GM13977 (cell line): ENCODE measurements at places on chromosomes 12 and 14.

GRCh38 chr14:96423446-96424108 lies 31.6 kb downstream of the AK7 start:
- no peak for DNase-seq

DNA sequence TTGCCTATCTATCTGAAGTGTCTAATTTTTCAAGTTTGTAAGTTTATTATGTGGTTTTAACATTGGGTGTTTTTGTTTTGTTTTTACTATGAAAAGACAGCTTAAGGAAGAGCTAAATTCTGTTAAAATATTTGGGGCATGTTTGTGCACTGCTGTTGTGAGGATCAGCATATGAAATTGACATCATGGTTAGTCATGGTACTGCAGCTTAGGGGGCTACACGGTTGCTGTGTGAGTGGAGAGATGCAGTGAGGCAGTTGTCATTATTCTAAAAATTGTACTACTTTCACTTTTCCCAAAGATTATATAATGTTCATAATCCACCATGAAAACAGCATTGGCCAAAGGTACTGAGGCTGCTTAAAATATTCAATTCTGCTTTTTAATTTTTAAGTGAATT lies 49.0 kb downstream of the ZC3H14 start:
- DNase-seq, result no peak

DNA sequence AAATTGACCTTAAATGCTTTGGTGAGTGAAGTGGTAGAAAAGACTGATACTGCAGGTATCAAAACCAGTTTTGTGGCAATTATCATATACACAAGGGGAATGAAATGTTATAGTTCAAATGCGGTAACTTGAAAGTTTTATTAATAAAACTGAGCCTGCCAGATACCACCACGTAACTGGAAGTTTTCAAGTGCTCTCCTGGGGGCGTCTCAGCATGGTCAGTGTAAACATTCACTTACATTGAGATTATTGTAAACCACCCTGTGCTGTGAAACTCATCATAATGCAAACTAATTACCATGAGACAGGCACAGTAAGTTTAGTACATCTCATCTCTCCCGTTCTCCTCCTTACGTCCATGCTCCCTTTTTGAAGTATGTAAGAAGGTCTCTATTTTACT lies 280.7 kb upstream of the FAR2 start:
- no peak for DNase-seq

DNA sequence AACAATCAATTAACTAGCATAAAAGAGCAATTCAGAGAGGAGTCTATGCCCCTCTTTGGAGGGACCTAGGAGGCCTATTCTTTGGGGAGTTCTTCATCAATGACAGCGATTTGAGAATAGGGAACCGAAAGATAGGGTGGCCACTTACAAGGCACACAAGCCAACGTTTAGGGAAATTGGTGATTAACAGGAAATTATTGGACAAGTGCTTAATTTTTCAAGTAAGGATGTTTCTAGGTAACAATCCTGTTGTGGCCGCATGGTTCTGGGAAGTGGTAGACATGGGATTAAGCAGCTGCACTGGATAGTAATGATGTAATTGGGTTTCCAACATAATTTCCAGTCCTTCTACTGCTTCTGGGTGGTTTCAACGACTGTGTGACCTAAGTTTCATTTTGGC lies 83.2 kb downstream of the HMGA2 start:
- no peak for DNase-seq

- DNase-seq, result no peak
Measured at GRCh38 chr14:76922584-76922983, 96.4 kb downstream of the LRRC74A start.

DNA sequence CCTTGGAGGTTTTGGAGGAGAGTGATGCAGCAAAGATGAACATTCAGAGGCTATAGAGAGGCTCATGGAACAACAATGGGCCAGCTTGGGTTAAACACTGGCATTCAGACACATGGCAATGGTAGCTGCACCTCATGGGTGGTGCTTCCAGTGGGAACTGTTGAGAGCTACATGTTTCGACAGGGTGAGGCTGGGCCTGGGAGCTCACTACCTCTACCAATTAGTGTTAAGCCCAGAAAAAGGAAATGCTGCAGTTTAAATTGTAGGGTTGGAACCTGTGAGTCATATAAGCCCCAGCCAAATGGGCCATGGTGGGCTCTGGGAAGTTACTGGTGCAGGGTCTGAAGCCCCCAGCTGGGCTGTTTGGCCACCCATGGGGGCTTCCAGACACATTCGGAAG lies 279.7 kb downstream of the ZFP36L1 start:
- no peak for DNase-seq

- no peak for DNase-seq
Measured at GRCh38 chr12:116661341-116661740, 76.5 kb downstream of the SPRING1 start.

GRCh38 chr12:5507401-5507935 lies 75.6 kb downstream of the NTF3 start:
- DNase-seq, result no peak

- no peak for DNase-seq
Measured at GRCh38 chr12:65808580-65808979, 15.7 kb upstream of the HMGA2 start.

DNA sequence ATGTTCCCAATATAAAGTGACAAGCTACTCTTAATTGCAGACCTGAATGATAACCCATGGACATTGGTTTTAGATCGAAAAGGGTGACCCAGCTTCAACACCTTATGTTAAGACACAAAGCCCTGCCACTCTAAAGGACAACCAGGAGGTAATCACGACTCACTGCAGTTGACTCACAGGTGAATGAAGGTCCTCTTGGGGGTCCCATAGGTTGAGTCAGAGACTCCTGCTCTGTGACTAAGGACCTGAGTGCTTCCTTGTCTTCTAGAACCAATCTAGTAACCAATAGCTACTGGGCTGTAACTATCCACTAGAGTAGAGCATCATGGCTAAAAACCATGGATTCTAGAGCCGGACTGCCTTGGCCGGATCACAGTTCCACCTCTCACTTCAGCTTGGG lies 73.8 kb downstream of the KCNK10 start:
- DNase-seq, result no peak

GRCh38 chr12:4849115-4849541 lies 60.6 kb upstream of the KCNA1 start:
- peak; percentile 61 for DNase-seq

DNA sequence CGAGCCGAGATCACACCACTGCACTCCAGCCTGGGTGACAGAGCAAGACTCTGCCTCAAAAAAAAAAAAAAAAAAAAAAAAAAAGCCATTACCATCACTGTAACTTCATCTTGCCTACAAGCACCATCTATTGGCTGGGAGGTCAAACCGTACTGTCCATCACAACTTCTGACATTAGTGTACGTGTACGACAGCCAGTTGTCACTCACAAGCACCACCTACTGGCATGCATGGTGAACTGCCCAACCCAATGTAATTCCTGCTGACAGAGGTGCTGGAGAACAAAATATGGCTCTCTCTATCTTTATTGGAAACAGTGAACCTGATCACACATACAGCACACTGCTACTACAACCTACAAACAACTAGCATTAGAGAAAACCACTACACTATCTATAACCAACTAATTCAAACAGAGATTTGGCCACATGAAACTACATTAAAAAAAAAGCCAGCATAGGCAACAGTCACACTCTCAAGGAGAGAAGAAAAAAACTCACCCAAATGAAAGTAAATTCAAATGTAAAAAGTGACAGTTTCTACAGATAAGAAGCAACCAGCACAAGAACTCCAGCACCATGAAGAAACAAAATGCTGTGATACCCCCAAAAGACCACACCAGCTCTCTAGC lies 82.3 kb downstream of the PUS7L start:
- DNase-seq, result peak; percentile 50

GRCh38 chr14:103480595-103480994 lies 42.0 kb downstream of the CKB start:
- DNase-seq, result peak; percentile 50

DNA sequence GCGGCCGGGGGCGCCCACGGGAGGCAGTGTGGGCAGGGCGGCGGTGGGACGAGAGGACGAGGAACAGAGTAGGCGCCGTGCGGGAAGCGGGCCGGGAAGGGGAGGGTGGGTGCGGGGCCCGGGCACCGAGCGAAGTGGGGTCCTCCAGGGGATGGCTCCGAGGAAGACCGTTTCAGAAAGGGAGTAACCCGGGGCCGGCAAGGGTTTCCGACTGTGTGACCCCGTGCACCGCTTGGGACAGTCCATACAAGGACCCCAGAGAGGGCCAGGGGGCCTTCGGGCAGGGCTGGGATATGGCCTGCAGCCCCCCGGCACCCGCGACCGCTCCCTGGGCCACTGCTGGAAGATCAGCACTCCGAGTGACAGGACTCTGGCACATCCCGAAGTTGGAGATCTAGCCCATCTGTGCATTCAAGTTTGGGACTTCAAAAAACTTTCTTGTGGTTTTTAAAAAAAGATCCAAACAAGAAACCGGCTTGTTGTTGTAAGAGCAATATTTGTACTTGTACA lies 448 bp downstream of the TSPAN9 start:
- DNase-seq, result no peak

GRCh38 chr12:126847005-126847629 lies 1419.9 kb upstream of the TMEM132C start:
- no peak for DNase-seq

GRCh38 chr14:31075144-31075543 lies 49.0 kb upstream of the STRN3 start:
- DNase-seq, result no peak

- DNase-seq, result peak; percentile 73
Measured at GRCh38 chr14:91177073-91178034, 63.5 kb downstream of the DGLUCY start.

GRCh38 chr12:101967506-101967905 lies 90.1 kb downstream of the DRAM1 start:
- no peak for DNase-seq

- DNase-seq, result no peak
Measured at GRCh38 chr14:55514819-55515490, 65.1 kb upstream of the KTN1 start.

DNA sequence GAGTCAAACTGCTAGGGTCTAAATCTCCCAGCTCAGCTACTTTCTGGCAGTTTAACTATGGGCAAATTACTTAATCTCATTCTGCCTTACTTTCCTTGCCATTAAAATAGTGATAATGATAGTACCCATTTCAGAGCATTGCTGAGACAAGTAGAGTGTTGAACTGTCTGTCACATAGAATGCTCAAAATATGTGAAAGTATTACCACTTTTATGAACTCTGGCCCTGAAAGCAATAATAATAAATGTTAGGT lies 19.9 kb downstream of the SRGAP1 start:
- no peak for DNase-seq

DNA sequence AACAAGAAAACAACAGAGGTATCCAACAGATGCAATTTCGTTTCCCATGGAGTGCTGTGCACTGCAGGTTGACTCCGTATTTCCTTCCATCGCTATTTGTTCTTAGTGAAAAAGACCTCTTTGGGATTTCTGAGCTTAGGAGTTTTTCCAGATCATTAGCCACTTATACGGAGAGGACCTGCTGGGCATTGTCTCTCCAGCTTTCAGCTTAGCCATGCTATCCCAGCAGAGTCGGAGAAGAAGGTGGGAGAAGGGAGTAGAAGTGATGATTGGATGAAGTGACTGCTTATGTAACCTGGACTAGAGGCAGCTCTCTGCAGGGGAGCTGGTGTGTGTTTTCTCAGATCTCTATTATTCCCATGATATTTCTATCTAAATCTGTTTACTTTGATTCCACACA lies 737.7 kb downstream of the DIO2 start:
- DNase-seq, result no peak

GRCh38 chr12:131835616-131836171 lies 7.5 kb downstream of the MMP17 start:
- no peak for DNase-seq

GRCh38 chr12:2221030-2221621 lies 168.3 kb downstream of the CACNA1C start:
- DNase-seq, result no peak

DNA sequence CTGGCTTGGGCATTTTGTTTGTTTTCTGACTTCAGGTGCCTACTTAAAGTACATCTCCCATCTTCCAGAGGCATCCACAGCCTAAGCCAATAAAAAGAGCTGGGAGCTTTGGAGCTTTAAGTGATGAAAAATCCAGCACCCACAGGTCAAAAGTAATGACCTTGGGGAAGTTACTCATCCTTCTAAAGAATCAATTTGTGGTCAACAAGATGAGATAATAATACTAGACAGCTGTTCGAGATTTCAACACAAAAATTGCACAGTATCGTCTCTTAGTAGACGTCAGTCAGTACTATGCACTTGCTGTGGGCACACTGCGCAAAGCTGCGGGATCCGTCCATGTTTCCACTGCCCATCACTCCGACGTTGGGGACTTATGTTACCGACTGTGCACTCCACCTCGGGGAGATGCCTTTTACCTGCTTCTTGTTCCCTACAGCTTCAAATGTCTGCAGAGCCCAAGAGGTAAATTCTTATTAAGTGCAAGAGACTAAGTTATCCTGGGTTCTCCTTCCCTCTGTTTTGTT lies 1.3 kb downstream of the ST8SIA1 start:
- DNase-seq, result no peak

DNA sequence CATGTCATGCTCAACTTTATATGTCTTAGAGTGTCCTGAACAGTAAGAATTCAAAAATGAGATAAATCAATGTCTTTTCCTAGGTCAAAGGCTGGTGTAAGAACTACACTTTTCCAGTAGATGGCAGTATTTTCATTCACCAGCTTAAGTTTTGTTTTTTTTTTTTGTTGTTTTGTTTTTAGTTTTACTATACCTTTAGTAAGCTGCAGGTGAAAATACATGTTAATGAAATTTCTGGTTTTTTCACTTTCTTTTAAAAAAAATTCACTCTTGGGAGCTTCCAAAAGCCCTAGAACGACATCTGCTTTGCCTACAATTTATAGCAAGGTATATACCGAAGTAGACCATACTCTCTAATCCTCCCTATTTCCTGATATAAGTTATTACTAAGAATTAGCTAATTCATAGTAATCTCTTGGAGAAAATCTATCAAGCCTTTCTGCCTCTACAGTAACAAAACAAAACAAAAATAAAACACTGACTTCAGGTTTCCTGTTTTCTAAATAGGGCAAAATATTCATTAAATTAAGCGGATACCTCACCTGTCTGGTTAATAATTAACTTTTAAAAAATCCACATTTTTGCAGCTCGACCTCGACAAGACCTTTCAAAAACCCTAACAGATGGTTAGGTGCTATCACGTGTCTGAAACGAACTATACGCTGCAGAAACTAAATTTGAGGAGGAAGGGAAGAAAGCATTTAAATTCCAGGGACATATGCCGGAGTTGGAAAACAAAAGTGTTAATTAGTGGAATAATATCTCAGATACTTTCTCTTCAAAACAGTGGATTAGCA lies 2.7 kb upstream of the SAMD4A start:
- DNase-seq, result peak; percentile 61

- DNase-seq, result no peak
Measured at GRCh38 chr14:105476831-105477659, 2.4 kb downstream of the CRIP2 start.

DNA sequence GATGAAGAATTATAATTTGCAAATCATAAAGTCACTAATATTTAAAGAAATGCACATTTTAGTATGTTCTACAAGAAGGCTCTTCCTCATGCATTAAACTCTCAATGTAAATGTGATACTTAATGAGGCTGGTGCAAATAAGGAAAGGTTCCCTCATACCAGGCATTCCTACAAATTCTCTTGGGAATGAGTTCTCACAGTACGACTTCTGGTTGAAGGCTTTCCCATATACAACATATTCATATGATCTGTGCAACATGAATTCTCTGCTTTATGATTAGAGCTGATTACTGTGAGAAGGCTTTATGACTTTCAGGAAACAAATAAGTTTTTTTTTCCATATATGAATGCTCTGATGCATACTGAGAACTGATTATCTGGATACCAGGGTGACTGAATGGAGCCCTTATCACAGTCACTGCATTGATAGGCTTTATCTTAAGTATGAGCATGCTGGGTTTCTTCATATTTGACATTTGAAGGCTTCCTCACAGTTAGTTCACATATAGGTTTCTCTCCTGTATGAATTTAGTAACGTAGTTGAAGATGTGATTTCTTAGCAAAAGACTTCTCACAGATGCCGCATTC lies 293.9 kb downstream of the RAD51B start:
- DNase-seq, result no peak
